ENCODE measurements at places on chromosomes 5 and 9. TPM values are rescaled to one million over a fixed set of nuclear protein-coding genes. Genes with fewer than 3 reads are reported as not detected.

Gene FOXD4L3
- not detected for total RNA-seq

Gene TMOD1
- 42.6 TPM for total RNA-seq

Gene TDRD7
- 40.4 TPM for total RNA-seq

Gene BOD1
- 65.1 TPM for total RNA-seq

Gene RELL2
- 9.1 TPM for total RNA-seq

Gene FRMPD1
- total RNA-seq, result 1.3 TPM

Gene HAPLN1
- 7.2 TPM for total RNA-seq

Gene BARHL1
- not detected for total RNA-seq

Gene LCN1
- total RNA-seq, result not detected

Gene GABRA6
- not detected for total RNA-seq

Gene UBE2D2
- total RNA-seq, result 121 TPM

Gene SUSD1
- total RNA-seq, result 77.0 TPM

Gene TMEFF1
- total RNA-seq, result 58.5 TPM

Gene IFNA2
- not detected for total RNA-seq

Gene OR1J2
- not detected for total RNA-seq

Gene SYNPO
- total RNA-seq, result 4.4 TPM

Gene LCN15
- not detected for total RNA-seq

Gene IFNW1
- total RNA-seq, result not detected

Gene PAPPA
- not detected for total RNA-seq

Gene GTF3C5
- total RNA-seq, result 49.8 TPM

Gene LCN10
- total RNA-seq, result not detected

Gene FAM200C
- total RNA-seq, result 32.9 TPM

Gene CNTNAP3
- 84.8 TPM for total RNA-seq

Gene GM2A
- 8.5 TPM for total RNA-seq

Gene ARL10
- 108 TPM for total RNA-seq

Gene SWI5
- total RNA-seq, result 6.6 TPM

Gene SEMA4D
- total RNA-seq, result 38.2 TPM

Gene PCDHB9
- 11.9 TPM for total RNA-seq

Gene CATSPER3
- not detected for total RNA-seq

Gene GRIA1
- 356 TPM for total RNA-seq

Gene NINJ1
- total RNA-seq, result 7.8 TPM

Gene LCN6
- total RNA-seq, result not detected

Gene FOXD1
- 0.31 TPM for total RNA-seq

Gene BARX1
- not detected for total RNA-seq

Gene PCDHGA10
- total RNA-seq, result 36.3 TPM

Gene HAVCR2
- total RNA-seq, result 5.0 TPM

Gene PCDHGB3
- 31.0 TPM for total RNA-seq
